Left renal cortex interstitium (tissue), 4 donors: ENCODE measurements at places on chromosomes 3 and 15. TPM values are rescaled to one million over a fixed set of nuclear protein-coding genes. Genes with fewer than 3 reads are reported as not detected.

The SMAD6 gene
- polyA plus RNA-seq, result 27.4 TPM

The TRH gene
- 0.25 TPM for polyA plus RNA-seq

The NR1I2 gene
- 0.65 TPM for polyA plus RNA-seq

The SLC28A1 gene
- polyA plus RNA-seq, result 5.9 TPM

The ACTR8 gene
- polyA plus RNA-seq, result 36.7 TPM

The C3orf85 gene
- 13.2 TPM for polyA plus RNA-seq
